ENCODE measurements at places on chromosomes 11 and 22. TPM values are rescaled to one million over a fixed set of nuclear protein-coding genes. Genes with fewer than 3 reads are reported as not detected.

The OLFML1 gene
- 22.8 TPM for total RNA-seq

The PANX2 gene
- 0.17 TPM for total RNA-seq

The FAM227A gene
- total RNA-seq = 0.77 TPM

The PLEKHA7 gene
- total RNA-seq = under 0.01 TPM

The OR51I1 gene
- 0.26 TPM for total RNA-seq

The SLC15A3 gene
- 29.9 TPM for total RNA-seq

The UBQLNL gene
- under 0.01 TPM for total RNA-seq

The ZNF214 gene
- 9.9 TPM for total RNA-seq

The IL10RA gene
- 0.26 TPM for total RNA-seq

The OR5A1 gene
- not detected for total RNA-seq

The ZBTB16 gene
- not detected for total RNA-seq

The GAS2 gene
- total RNA-seq = 0.77 TPM

The CHRM1 gene
- total RNA-seq = not detected

The BSX gene
- not detected for total RNA-seq

The SLC6A5 gene
- total RNA-seq = not detected

The LARGE1 gene
- 15.2 TPM for total RNA-seq

The PVALB gene
- total RNA-seq = not detected

The PATE2 gene
- not detected for total RNA-seq

The C11orf16 gene
- total RNA-seq = not detected

The TCN1 gene
- total RNA-seq = not detected

The IFITM10 gene
- total RNA-seq = 0.50 TPM

The DCDC1 gene
- total RNA-seq = 0.17 TPM

The SHISAL1 gene
- 3.5 TPM for total RNA-seq

The TRIM49 gene
- total RNA-seq = not detected

The BDNF gene
- total RNA-seq = 16.7 TPM

The SLC22A9 gene
- total RNA-seq = not detected

The C22orf23 gene
- total RNA-seq = 0.17 TPM

The RCE1 gene
- total RNA-seq = 13.4 TPM

The CALCB gene
- 0.17 TPM for total RNA-seq

The OR52I1 gene
- total RNA-seq = not detected

The TBC1D10A gene
- total RNA-seq = 8.5 TPM

The C1QTNF4 gene
- under 0.01 TPM for total RNA-seq

The KCNK4 gene
- total RNA-seq = not detected

The OR8A1 gene
- total RNA-seq = not detected

The DAGLA gene
- 2.0 TPM for total RNA-seq

The GPR83 gene
- total RNA-seq = not detected

The C11orf42 gene
- not detected for total RNA-seq

The MUC5AC gene
- not detected for total RNA-seq

The HSPA8 gene
- total RNA-seq = 2,829 TPM

The OR52H1 gene
- 0.51 TPM for total RNA-seq

The SCUBE2 gene
- 1.8 TPM for total RNA-seq

The LRRC56 gene
- 1.3 TPM for total RNA-seq

The TMEM191B gene
- total RNA-seq = 4.1 TPM

The PHF21B gene
- 0.17 TPM for total RNA-seq

The PDHX gene
- total RNA-seq = 36.5 TPM

The WT1 gene
- total RNA-seq = not detected

The ABCC8 gene
- not detected for total RNA-seq

The NLRP14 gene
- 0.17 TPM for total RNA-seq

The MYBPC3 gene
- not detected for total RNA-seq

The C11orf65 gene
- 1.8 TPM for total RNA-seq

The PANX3 gene
- total RNA-seq = not detected

The GAL gene
- 5.4 TPM for total RNA-seq

The KRTAP5-1 gene
- total RNA-seq = not detected

The KDELR3 gene
- 78.8 TPM for total RNA-seq

The MMP11 gene
- 8.8 TPM for total RNA-seq

The ETS1 gene
- 51.7 TPM for total RNA-seq

The MS4A3 gene
- not detected for total RNA-seq

The SYCE3 gene
- total RNA-seq = not detected

The OR52I2 gene
- not detected for total RNA-seq

The SEC14L2 gene
- total RNA-seq = 4.9 TPM
